ENCODE measurements at places on chromosomes 7 and 10.

- no peak for DNase-seq
These were observed 613.8 kb downstream of the LRMDA start for GRCh38 chr10:76045174-76045573.

DNA sequence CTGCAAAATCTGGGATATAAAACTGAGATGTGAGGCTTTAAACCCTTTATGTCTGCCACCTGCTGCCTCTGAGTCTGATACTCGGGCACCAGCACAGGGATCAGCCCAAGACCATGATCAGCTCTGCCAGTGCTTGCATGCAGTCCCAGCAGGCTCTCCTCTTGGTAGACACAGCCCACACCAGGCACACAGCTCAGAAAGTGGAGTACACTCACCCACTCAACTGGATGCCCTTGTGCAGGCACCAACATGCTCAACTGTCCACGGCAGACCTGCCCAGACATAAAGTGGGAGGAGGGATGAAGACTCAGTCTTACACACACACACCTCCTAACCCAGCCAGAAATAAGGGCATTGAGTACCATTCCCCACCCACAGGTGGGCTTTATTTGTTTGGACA, 18.2 kb upstream of the MYH16 start:
- no peak for DNase-seq

DNA sequence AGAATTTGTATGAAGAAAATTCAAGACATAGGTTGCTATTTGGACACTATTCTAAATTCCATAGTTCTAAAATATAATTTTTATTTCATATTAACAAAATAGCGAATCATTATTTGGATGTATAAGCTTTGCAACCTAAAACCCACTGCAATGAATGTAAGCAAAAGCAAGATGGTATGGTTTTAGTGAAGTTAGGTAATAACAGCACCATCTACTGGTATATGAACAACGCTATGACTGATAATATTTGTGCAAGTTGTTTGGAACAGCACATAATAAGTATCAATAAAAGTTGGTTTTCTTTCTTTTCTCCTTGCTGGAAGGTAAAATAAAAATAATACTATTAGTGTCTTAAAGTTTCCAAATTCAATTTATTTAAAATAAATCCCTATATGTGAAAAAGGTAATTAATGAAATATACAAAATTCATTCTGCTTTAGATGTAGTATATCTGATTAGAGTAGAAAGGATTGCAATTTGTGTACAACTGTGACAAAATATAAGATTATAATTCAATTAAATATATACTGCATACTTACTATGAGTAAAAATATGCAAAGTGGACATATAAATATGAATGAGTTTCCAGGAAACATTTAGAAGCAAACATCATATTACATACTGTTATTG, 79.0 kb upstream of the LSM8 start:
- no peak for DNase-seq

DNA sequence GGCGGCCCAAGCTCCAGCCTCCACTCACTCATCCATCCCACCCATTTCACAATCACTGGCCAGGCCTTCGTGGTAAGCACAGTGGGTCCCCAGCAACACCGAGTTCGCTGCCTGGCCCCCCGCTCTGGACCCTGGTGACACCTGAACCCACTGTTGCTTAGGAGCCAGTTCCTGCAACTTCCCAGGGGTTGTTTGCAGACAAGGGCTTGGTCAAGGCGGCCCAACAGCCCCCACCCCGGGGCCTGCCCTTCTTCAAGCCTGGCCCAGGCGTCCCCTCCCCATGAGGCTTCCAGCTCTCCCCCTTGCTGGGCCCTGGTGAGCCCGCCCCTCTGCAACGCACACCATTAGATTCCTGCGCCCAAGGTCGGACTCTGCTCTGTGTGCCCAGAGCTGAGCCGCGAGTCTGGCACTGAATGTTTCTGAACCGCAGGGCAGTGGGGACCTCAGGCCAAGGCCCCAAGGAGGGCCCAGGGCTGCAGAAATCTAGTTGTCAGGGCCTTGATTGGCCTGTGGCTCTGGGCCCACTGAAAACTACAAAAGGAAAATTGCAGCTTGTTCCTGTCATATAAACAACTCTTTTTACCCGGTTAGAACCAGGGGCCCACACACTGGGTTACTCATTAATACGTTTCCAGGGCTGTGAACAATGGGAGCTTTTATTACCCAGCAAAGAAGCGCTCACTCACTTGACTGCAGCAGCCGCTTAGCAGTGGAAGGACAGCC, 2.1 kb upstream of the COX19 start:
- no peak for DNase-seq

- DNase-seq, result no peak
These were observed 52.1 kb downstream of the MYL10 start for GRCh38 chr7:101576998-101577397.

- no peak for DNase-seq
These were observed 396.2 kb downstream of the LRMDA start for GRCh38 chr10:75827587-75828021.

DNA sequence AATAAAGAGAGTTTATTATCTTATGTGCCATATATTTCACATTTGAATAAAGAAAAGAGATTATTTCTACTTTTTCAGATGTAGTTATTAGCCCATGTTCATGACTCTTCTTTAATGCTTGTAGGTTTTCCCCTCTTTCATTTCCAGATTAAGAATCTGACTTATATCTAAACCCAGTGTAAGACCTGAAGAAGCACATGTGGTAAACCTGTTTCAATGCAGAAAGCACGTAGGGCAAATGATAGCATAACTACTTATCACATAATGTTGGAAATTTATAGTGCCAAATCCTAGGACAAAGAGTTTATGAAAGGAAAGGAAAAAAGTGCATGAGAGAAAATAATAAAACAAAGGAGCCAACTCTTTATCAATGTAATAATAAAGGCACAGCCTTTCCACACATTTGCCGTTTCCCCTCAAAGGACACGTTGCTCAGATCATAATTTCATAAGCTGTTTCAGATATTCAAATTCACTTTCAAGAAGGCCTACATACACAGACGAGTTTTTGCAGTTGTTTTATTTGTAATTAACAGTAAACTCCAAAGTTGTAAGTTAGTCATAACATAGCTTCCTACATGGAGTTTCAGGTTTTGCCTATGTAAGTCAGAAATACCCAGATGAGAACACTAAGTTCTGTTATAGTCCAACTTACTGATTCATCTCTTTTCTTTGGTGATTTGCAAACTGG, 88.8 kb upstream of the MDFIC start:
- no peak for DNase-seq

DNA sequence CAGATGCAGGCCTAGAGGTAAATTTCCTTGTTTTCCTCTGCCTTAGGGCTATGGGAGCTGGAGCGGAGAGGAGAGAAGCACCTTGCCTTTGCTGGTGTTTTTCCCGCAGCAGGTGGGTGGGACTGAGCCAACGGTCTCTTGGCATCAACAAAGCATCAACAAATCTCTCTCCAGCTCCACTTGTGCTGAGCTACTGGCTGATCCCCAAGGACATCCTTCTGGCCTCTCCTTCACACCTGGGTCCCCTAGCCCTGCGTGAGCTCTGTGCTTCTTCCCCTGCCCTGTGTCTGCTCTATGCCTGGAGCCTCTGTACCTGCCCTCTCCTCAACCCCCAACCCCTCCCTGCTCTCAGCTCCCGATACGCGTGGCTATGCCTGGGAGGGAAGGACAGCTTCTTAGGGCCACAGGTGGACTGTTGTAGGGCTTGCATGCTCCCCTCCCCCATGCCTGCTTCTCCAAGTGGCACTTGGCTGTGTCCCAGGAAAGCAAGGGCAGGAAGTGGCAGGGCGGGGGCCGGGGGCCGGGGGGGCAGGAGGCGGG, 3.2 kb upstream of the CLDN4 start:
- no peak for DNase-seq

DNA sequence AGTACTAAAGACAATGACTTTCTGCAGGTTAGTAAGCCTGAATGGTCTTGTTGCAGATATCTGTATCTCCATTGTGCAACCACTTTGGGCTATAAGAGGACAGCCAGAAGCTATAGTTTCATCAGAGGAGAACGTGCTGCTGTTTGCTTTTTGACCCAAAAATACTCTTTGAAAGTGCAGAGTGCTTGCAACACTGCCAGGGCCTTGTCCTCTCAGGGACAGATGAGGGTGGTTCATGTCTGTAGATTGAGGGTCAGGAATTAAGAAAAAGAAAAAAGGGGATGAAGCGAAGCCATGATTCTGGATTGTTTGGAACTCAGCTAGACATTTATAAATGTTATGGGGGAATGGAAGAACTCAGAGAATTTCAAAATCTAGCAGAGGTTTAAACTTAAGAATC, 212.5 kb downstream of the SEC23IP start:
- DNase-seq, result no peak

DNA sequence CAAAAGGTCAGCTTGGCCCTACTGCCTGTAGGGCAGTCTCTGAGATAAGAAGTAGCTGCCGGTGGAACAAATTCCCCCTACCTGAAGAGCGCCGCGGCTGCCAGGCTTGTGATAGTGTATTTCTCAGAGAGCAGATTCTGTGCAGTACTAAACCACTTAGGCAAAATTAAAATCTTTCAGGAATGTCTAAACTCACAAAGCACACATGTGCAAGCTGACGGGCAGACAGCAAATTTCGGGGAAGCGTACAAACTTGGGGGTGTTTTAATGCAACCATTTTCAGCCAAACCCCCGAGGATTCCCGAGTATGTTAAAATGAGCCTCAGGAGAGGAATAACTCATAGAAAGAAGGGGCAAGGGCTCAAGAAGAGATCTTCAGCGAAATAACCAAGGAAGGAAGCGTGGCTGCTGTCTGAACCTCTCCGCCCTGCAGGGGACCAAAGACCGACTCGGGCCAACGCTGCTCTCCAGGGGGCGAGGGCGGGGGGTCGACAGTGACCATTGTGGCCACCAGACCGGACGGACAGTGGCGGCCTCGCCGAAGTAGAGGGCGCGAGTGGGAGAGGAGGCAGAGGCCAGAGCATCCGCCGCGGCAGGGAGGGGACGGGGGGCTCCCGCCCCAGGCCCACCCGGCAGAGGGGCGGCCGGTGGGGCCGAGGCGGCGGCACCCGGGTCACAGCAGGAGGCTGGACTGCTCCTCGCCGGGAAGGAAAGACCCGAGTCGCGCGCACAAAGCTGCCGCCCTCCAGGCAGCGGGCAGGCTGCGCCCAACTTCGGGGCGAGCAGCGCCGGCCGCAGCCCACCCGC, 819 bp downstream of the HYCC1 start:
- DNase-seq, result no peak

DNA sequence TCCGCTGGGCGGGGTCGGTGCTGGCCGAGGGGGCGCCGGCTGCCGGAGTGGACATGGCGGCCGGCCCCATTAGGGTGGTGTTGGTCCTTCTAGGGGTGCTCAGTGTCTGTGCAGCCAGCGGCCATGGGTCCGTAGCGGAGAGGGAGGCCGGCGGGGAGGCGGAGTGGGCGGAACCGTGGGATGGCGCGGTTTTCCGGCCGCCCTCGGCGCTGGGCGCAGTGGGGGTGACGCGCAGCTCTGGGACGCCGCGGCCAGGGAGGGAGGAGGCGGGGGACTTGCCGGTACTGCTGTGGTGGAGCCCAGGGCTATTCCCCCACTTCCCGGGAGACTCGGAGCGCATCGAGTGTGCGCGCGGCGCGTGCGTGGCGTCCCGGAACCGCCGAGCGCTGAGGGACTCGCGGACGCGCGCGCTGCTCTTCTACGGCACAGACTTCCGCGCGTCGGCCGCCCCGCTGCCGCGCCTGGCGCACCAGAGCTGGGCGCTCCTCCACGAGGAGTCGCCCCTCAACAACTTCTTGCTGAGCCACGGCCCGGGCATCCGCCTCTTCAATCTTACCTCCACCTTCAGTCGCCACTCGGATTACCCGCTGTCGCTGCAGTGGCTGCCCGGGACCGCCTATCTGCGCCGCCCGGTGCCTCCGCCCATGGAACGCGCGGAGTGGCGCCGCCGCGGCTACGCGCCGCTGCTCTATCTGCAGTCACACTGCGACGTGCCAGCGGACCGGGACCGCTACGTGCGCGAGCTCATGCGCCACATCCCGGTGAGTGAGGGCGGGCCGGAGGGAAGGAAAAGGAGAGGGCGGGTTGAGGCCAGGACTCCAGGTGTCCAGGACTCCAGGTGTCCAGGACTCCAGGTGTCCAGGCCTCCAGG, 9.3 kb upstream of the CHCHD1 start:
- DNase-seq, result peak; percentile 47

- DNase-seq, result no peak
These were observed 88.8 kb downstream of the GSAP start for GRCh38 chr7:77327067-77327931.

DNA sequence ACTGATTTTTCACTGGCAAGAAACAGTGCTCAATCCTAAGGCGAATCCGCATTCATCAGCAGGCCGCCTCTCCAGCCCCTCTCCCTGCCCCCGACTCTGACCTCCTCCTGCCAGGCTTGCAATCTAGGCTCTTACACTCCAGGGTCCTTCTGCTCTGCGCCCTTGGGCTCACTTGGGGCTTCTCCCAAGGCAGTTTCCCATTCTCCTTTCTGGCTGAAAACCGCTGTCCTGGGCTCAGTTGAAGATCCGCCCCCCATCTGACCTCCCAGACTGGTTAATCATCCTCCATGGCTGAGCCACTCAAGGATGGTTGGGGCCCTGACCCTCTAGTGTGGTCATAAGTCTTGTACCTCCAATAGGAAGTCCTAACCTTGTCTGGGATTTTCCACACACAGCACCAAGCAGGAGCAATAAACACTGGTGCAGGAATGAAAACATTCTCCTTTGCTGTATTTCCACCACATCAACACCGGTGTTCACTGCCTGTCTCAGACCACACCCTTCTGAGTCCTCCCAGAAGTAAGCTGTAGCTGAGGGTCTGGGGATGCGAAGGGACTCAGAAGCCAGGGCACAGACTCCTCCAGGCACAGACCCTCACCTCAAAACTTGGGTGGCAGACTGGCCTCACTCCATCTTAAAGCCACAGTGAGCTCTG, 42.4 kb downstream of the TNS3 start:
- DNase-seq, result no peak

DNA sequence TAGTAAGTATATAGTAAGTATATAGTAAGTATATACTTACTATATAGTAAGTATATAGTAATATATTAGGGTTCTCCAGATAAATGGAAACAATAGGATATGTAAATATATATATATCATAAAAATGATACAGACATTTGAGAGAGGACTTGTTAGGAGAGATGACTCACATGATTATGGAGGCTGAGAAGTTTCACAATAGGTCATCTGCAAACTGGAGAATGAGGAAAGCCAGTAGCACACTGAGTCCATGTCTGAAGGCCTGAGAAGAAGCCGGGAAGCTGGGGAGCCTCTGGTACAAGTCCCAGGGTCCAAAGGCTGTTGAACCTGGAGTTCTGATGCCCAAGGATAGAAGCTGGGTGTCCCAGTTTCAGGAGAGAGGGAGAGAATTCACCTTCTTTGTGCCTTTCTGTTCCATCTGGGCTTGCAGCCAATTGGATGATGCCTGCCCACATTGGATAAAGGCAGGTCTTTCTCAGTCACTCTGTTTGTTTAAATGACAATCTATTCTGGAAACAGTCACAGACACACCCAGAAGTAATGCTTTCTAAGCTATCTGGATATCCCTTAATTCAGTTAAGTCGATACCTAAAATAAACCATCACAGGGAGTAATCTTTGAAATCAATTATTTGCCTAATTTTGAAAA, 205.5 kb upstream of the CDC14C start:
- no peak for DNase-seq

GRCh38 chr7:120201290-120201689, 71.7 kb upstream of the KCND2 start:
- no peak for DNase-seq

- DNase-seq, result no peak
These were observed 22.9 kb upstream of the LARP4B start for GRCh38 chr10:954396-954795.

- DNase-seq, result no peak
These were observed 35.8 kb downstream of the ELFN1 start for GRCh38 chr7:1705856-1706255.

GRCh38 chr10:24622781-24623301, 100.8 kb downstream of the ARHGAP21 start:
- DNase-seq, result no peak

Data from activated CD8-positive, alpha-beta memory T cell treated with anti-CD3 and anti-CD28 coated beads for 1 hour (primary cell).